ENCODE measurements at places on chromosomes 1 and 21.

GRCh38 chr1:45802343-45803298 lies 791 bp upstream of the MAST2 start:
- DNase-seq = peak; percentile 87

GRCh38 chr21:46081022-46081861 lies 16.7 kb upstream of the COL6A2 start:
- no peak for DNase-seq

- DNase-seq = no peak
Measured at GRCh38 chr1:216535059-216535458, 111.8 kb upstream of the USH2A start.

GRCh38 chr1:152873495-152873894 lies 4.6 kb upstream of the SMCP start:
- no peak for DNase-seq

GRCh38 chr1:224499204-224499603 lies 64.6 kb upstream of the WDR26 start:
- no peak for DNase-seq

Measured in amniotic stem cell (primary cell).